ENCODE measurements at places on chromosomes 6 and 20.

DNA sequence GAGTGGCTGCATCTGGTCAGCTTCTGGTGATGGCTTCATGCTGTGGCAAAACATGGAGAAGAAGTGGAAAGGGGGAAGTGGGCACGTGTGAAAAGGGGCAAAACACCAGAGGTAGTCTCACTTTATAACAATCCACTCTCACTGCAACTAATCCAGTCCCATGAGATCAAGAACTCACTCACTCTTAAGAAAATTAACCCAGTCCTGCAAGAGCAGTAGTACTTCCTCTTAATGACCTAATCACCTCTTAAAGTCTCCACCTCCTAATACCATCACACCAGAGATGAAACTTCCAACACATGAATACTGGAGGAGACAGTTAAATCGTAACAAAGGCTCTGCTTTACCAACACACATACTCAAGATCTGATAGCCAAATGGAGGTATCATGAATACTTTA lies 152.6 kb downstream of the THEMIS start:
- no peak for DNase-seq

DNA sequence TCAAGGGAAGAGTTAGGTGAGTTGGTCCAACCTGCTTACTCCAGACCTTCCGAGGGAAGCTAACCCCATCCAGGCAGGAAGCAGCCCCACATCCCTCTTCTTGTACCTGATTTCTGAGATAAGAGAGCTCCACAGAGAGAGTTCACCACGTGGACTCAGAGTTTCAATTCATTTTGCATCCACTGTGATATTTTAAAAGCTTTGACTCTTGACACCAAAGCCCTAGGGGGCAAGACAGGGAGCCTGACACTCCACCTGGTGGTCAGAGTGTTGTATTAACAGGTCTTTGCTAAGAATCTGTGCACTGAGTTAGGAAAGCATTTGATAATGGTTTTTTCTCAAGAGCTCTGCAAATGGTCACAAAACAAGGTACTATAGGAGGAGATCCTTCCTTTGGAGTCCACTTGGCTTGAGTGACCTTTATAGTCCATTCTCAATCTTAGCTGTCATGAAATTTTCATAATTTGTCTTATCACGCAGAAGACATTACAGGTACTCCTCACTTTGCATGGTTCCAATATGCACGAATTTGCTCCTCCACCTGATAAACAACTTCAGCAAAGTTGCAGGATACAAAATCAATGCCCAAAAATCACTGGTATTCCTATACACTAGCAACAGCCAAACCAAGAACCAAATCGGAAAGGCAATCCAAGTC lies 56.2 kb upstream of the RIPOR2 start:
- DNase-seq, result peak; percentile 61

GRCh38 chr6:31169123-31169857 lies 1.2 kb downstream of the POU5F1 start:
- DNase-seq, result no peak

DNA sequence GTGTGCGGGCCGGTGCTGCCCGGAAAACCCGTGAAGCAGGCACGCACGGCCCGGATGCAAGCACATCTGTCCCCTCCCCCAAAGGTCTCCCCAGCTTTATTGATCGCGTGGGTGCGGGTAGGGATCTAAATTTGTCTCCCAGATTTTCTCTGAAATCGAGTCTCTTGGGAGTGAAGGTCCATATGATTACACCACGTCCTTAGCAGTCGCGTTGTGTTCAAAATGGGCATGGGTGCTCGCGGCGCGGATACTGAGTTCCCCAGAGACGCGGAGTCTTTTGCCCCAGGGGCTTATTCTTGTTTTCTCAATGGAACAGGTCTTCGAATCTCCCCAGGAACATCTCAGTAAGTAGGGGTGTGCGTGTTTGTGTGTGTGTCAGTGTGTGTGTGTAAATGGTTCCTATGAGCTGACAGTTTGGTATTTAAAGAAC lies 2.8 kb upstream of the ZNF292 start:
- DNase-seq, result no peak

- peak; percentile 38 for DNase-seq
Observed at GRCh38 chr20:45783656-45784294, 7.9 kb downstream of the WFDC3 start.

GRCh38 chr6:167163476-167164011 lies 5.8 kb upstream of the GPR31 start:
- DNase-seq, result no peak

- DNase-seq, result no peak
Observed at GRCh38 chr20:63132715-63133471, 83.0 kb downstream of the YTHDF1 start.

DNA sequence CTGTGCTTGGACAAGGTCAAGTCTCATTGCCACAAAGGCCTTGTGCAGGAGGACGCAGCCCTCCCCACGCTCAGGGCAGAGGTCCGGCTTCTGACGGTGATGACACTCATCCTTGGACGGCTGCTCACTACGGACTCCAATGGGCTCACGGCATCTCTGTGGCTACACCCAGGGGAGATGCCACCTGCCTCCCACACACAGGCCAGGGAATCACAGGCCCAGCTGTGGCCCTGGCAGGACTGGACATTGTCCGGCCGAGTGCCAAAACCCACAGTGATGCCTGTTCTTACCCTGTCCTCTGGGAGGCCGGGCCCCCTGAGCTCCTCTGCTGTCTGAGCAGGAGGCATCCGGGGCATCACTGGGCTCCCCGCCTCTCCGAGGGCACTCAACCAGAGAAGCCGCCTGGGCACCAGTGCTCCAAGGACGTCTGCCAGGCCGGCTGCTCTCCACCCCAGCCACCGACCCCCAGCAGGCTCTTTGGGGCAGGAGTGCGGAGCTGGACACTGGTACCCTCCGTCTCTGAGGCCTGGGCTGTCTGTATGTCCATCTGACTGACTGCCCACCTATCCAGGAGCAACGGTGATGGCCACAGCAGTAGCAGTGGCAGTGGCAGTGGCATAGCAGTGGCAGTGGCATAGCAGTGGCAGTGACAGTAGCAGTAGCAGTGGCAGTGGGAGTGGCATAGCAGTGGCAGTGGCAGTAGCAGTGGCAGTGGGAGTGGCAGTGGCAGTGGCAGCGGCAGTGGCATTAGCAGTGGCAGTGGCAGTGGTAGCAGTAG lies 1.9 kb downstream of the RBBP8NL start:
- DNase-seq, result no peak

DNA sequence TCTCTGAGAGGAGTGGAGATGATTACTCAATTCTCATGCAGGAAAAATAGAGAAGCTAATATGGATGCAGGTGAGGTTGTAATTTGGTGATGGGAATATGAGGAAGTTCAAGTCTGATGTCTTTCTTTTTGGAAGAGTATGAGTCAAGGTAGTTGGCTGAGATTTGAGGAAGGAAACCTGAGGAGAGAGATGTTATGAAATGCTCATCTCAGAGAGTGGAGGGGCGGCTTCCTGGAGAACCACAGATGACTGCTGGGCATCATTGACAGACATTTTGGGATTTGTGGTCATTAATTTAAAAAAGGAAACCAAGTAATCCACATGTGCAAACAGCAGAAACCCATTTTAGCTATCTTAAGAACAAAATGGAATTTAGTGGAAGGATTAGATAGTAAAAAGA lies 72.5 kb upstream of the UST start:
- no peak for DNase-seq

DNA sequence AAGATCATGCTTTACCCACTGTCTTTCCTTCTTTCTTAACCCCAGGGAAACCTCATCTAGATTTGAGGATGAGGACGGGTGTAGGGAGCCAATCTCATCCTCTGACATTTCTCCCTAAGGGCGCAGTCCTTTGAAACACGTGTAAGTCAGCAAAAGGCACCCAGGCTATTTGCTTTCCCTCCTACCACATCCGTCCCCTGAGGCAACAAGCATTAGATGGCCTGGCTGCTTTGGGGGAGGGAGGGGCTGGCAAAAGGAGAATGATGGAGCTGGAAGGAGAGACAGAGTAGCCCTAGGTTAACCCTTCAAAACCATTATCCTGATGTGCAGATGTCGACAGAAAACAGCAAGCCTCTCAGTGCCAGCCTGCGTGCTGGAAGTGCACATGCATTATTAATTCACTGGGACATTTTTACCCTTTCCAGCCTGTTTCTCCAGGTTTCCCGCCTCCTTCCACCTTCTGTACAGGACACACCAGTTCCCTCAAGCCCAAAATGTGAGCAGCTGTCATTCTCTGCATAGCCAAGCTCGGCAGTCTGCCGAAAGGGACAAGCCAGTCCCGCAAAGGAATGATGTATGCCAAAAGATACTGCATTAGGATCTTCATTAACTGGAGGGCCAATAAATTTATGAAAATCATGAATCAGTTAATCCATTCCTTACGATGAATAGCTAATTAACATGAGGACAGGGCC lies 547.2 kb downstream of the CD83 start:
- no peak for DNase-seq

GRCh38 chr20:18258126-18258860 lies 30.0 kb upstream of the ZNF133 start:
- no peak for DNase-seq

DNA sequence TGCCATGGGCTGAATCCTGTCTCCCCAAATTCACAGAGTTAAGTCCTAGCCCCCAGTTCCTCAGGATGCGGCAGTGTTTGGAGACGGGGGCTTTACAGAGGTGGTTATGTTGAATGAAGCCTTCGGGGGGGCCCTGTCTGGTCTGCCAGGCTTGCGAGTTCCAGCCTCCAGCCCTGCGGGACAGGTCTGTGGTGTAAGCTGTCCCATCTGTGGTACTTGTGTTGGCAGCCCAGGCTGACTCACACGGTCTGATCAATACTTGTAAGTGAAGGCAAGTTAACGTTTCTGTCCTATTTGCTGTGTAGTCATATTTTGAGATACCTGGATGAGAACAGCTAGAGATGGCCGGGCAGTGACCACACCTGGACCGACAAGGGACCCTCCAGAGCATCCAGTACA lies 51.8 kb upstream of the GPR31 start:
- DNase-seq, result no peak

DNA sequence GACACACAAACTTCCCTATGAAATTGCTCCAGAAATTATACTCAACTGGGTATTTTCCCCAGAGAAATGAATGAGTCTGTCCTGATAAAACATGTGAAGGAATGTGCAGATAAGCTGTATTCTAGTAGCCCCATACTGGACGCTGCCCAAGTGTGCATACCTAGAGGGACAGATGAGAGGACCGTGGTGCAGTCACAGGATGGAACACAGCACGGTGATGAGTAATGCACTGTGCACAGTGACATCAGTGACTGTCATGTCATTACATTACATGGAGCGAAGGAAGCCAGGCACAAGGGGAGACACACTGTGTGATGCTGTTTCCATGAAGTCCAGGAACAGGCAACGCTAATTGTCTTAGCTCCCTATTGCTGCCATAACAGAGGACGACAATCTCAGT lies 155.5 kb downstream of the CDH4 start:
- DNase-seq, result no peak

GRCh38 chr20:62374331-62375152 lies 7.4 kb upstream of the LAMA5 start:
- DNase-seq, result no peak

GRCh38 chr6:82348130-82348529 lies 15.5 kb upstream of the TPBG start:
- no peak for DNase-seq

GRCh38 chr6:127215931-127216330 lies 50.7 kb upstream of the RNF146 start:
- no peak for DNase-seq

DNA sequence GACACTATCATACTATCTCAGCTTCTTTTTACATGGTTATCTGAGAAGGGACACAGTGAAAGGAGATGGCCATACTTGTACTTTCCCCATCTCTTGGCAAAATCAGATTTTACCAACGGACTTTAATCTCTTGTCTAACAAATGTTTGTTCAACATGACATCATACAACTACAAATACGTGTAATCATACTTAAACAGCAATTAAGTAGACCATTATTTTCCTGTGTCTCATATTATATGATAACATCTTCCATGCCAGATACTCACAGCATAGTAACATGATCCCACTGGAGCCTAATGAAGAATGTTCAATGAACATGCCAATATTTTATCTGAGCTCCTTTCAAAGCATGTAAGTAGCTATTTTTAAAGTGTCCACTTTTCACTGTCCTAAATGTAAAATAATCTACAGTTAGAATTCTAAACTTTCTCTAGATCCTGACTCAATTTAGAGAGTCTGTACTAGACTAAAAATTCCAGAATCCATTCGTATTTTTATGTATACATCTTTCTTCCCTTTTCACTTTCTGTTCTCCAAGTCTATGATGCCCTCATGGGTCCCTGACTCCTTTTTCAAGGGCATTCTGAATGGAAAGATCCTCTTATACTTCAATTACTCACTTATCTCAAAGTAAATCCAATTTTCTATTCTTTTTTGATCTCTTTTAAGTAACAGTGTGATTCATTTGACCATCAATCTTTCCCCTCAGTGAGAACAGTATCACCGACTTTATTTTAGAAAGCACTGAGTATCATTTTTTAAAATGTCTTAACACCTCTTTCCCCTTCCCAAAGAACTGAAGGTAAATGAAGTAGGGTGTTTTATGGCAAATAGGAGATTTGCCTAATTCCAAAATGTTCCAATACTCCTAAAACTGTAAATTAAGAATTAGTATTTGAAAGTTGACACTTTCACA lies 133.5 kb downstream of the CDK19 start:
- DNase-seq, result peak; percentile 55

DNA sequence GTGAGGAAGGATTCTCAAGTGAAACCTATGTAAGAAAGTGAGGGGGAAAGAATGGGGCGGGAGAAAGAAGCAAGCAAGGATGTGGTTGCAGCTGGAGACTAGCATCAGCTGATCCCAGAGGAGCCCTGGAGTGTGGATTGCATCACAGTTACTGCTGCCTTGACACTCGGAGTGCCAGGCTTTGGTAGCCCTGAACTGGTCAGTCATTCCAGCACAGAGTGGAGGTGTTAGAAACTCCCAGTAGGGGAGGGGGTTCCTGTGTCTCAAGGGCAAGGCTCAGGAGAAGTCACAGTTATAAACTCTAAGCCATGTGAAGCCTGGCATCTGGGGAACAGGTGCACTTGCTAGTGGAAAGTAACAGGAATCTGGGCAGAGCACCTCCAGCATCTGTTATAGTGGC lies 23.5 kb downstream of the SNAP25 start:
- DNase-seq, result no peak

DNA sequence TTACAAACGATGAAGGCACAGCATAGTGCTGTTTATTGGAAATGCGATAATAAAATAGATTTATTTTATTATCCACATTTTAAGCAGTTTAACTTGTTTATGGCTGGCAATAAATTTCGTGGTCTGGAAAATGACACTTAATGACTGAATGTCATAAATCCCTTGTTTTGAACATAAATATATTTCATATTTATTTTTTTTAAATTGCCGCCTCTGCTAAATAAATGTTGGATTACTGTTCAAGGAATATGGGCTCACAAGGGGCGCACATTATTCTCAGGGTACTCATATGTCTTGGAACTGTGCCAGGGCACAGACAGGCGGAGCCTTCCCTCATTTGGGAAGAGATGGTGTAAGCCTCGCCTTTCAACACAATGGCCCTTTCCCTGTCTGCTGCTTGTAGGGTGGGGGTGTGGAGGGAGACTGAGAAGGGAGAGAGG lies 134.3 kb downstream of the PXDC1 start:
- DNase-seq, result no peak

DNA sequence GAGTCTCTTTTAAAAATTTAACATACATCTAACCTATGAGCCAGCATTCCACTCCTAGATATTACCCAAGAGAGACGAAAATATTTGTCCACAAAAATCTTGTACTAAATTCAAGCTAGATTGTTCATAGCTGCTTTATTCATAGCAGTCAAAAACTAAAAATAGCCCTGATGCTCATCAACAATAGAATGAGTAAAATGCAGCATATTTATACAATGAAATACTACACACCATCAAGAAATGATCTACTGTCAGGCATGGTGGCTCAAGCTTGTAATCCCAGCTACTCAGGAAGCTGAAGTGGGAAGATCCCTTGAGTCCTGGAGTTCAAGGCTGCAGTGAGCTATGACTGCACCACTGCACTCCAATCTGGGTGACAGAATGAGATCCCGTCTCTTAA lies 22.0 kb upstream of the SRC start:
- no peak for DNase-seq
